ENCODE measurements at places on chromosomes 13 and 19. TPM values are rescaled to one million over a fixed set of nuclear protein-coding genes. Genes with fewer than 3 reads are reported as not detected.

The BRCA2 gene
- total RNA-seq, result 12.6 TPM

The CBARP gene
- total RNA-seq, result 0.80 TPM

GRCh38 chr13:55067946-55068345 lies 2039.3 kb downstream of the OLFM4 start:
- DNase-seq, result no peak

DNA sequence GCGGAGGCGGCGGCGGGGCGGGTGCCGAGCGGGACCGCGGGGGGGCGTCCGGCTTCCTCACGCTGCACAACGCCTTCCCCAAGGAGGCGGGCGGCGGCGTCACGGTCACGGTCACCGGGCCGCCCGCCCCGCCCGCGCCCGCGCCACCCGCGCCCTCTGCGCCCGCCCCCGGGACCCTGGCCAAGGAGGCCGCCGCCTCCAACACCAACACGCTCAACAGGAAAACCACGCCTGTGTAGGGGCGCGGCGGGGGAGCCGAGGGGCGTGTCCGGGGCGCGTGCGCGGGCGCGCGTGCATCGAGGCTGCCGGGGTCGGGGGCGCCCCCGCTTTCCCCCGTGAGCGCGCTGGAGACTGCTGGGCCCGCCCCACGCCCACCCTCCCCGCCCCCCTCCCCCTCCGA lies 8.8 kb upstream of the CACNG6 start:
- DNase-seq, result no peak

DNA sequence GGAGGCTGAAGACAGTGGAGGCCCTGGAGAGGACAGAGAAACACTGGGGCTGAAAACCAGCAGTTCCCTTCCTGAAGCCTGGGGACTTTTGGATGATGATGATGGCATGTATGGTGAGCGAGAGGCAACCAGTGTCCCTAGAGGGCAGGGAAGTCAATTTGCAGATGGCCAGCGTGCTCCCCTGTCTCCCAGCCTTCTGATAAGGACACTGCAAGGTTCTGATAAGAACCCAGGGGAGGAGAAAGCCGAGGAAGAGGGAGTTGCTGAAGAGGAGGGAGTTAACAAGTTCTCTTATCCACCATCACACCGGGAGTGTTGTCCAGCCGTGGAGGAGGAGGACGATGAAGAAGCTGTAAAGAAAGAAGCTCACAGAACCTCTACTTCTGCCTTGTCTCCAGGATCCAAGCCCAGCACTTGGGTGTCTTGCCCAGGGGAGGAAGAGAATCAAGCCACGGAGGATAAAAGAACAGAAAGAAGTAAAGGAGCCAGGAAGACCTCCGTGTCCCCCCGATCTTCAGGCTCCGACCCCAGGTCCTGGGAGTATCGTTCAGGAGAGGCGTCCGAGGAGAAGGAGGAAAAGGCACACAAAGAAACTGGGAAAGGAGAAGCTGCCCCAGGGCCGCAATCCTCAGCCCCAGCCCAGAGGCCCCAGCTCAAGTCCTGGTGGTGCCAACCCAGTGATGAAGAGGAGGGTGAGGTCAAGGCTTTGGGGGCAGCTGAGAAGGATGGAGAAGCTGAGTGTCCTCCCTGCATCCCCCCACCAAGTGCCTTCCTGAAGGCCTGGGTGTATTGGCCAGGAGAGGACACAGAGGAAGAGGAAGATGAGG lies 1.5 kb downstream of the PPP1R15A start:
- DNase-seq, result no peak

DNA sequence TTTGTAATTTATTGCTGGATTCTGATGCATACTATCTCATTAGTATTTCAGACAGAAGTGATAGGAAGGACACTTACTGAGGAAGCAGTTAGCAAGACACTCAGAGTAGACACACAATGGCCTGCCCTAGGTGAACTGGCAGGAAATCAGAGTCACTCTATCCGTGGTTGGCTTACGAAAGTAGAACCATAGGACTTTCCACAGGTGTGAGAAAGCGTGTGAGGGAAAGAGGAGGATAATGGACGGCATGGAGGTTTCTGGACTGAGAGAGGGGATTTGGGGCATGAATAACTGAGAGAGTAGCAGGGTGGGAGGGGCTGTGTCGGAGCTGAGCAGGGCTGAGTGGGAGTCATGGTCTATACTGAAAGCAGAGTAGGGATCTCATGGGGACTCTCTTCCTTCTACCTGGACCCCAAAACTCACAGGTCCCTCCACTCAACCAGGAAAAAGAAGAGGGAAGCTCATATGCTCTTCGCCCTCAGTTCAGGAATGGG lies 18.7 kb upstream of the EID2 start:
- no peak for DNase-seq

DNA sequence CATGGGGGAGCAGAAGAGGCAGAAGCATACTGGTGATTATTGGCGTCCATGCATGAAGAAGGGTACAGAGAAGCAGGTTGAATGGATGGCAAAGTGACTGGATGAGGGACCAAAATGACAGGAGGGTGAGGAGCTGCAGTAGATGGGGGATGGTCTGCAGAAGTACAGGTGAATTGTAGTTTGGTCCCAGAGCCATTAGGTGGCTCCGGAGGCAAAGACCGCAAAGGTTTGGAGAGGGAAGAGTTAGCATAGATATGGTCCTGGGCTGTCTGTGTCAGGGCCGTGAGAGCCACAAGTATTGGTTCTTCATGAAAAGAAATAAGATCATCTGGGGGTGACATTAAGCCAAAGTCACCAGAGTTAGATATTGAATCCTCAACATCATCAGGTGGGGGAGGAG lies 59.0 kb upstream of the ZNF726 start:
- no peak for DNase-seq

GRCh38 chr19:50549059-50549926 lies 18.9 kb downstream of the LRRC4B start:
- DNase-seq, result no peak

DNA sequence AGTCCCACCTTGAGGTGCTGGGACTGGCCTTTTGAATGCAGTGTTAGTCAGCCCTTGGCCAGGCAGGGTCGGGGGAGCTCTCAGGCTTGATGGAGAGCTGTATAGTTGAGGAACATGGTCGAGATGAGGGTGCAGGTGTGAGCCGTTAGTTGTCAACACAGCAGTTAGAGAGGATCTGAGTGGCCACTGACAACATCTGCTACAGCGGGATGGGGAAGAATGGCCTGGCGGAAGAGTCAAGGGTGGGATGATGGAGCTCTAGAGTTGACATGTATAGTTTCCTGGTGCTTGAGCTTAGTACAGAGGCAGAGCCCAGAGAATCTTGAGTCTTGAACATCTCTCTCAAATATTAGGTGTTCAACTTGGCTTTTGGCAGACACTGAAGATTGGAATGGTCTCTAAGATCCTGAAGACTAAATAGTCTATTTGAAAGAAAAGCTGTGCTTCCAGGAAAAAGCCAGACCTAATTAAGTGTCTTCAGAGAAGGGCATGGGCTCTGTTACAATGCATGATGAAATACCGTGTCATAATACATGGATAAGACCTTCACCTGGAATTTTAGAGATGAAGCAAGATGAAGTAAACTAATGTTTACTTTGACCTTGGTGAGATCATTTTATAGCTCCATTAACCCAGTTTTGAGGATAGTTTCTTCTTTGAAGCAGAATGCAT lies 9.7 kb downstream of the PCCA start:
- no peak for DNase-seq

DNA sequence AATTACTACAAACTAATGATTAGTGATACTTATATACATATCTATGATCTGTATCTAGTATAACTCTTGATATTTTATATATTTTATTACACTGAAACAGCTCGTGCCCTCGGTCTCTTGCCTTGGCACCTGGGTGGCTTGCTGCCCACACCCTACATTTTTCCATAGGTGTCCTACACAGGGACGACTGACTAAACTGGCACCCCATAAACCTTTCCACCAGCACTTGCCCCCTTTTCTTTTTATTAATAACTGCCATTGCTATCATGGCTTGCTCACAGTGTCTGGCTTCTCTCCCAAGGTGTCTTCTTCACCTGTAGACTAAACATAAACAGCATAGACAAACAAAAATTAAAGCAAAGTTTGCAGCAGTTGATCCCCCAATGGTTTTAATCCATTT lies 30.4 kb downstream of the CLEC4M start:
- DNase-seq, result no peak

- no peak for DNase-seq
Observed at GRCh38 chr19:4093643-4094175, 27.0 kb upstream of the ZBTB7A start.

DNA sequence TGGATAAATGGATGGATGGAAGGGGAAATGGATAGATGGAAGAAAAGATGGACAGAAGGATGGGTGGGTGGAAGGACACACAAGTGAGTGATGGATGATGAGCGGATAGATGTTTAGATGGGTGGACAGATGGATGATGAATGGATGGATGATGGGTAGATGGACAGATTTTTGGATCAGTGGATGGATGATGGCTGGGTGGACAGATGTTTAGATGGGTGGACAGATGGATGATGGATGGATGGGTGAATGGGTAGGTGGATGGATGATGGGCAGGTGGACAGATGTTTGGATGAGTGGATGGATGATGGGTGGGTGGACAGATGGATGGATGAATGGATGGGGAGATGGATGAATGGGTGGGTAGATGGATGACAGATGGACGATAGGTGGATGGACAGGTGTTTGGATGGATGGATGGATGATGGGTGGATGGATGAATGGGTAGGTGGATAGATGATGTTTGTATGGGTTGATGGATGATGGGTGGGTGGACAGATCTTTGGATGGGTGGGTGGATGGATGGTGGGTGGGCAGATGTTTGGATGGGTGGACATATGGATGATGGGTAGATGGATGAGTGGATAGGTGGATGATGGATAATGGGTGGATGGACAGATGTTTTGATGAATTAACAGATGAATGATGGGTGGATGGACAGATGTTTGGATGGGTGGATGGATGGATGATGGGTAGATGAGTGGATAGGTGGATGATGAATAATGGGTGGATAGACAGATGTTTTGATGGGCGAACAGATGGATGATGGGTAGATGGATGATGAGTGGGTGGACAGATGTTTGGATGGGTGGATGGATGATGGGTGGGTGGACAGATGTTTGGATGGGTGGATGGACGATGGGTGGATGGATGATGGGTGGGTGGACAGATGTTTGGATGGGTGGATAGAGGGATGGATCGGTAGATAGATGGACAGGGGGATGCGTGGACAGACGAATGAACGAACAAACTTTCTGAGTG lies 39.5 kb downstream of the CERS4 start:
- DNase-seq, result no peak

Measured in CD8-positive, alpha-beta memory T cell (primary cell).